ENCODE measurements at places on chromosomes 3 and 15. TPM values are rescaled to one million over a fixed set of nuclear protein-coding genes. Genes with fewer than 3 reads are reported as not detected.

DNA sequence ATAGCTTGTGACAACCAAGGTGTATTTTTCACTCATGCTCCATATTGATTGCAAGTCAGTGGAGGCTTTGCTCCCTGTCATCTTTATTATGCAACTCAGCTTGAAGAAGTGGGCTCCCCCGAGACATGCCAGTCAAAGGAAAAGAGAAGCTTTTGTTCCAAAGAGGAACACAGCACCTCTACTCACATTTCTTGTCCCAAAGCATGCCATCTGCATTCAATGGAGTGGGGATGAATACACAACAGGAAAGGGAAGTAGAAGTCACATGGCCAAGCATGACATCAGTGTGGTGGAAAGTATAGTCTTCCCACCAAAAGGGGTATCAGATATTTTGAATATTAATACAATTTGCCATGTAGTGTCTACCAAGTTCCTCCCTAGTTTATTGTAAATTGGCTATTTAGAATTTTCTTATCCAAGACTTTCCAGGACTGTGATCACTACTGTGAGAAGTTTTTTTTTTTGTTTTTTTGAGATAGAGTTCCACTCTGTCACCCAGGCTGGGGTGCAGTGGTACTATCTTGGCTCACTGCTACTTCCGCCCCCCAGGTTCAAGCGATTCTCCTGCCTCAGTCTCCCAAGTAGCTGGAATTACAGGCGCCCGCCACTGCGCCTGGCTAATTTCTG, 114.5 kb downstream of the GMPS start:
- DNase-seq, result no peak

DNA sequence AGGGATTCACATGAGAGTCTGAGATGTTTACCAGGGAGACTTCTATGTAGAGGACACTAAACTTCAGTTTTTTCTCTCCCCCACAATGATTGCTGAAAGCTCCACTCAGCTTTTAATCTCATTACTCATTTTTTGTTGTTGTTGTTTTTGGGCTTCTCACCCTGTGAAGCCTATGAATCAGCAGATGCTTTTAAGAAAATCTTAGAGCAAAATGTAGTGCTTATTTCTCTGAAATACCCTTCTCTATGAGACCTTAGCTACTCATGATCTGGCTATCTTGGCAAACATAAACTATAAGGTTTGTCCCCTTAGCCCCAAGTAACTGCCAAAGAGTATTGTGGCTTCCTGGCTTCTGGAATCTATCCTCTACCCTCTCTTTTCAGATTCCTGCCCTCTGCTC, 537.3 kb downstream of the OCA2 start:
- no peak for DNase-seq

GRCh38 chr15:83064859-83065258, 2.2 kb downstream of the BTBD1 start:
- DNase-seq, result no peak

DNA sequence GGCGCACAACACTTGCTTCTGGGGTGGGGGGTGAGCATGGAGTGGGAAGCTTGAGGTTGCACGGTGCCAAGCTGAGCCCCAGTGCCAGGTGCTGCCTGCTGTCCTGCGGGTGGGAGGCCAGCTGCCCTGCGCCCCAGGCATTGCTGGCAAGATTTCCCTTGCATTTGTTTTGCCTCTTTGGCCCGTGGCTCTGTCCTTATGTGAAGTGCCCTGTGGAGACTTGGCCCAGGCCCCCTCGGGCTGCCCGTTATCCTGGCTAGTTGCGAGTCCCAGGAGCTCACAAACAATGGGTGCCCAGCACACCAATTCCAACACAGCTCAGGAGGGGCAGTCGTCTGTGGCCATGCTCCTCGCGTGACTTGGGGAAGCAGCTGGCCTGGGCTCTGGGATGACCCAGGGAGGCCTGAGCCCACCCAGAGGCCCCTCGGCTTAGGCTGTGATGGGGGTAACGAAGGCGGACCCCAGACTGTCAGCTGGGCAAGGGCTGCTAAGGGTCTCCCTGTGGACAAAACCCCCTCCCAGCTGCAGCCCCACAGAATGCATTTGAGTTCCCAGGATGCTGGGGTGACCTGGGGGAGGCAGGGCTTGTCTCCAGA, 5.9 kb downstream of the C3orf22 start:
- peak; percentile 8 for DNase-seq

GRCh38 chr3:71523628-71524027, 59.9 kb downstream of the FOXP1 start:
- no peak for DNase-seq

GRCh38 chr3:32335365-32336112, 56.1 kb upstream of the CMTM7 start:
- DNase-seq, result no peak

DNA sequence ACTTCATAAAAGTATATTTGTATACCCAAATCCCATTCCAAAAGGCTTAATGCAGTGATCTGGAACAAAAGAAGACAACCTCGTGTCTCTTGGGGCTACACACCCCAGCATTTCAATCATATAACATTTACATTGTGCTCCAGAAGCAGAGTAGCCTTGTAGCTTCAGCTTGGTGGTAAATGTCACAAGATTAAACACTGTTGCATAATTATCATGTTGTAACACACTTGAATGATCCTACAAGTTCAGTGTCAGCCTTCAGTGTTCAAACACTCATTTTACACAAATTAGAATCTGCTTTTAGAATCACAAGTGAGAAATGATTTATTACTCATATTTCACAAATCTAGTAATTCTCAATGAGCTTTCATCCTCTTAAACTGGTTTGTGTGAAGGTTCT, 122.6 kb downstream of the CNTN3 start:
- DNase-seq, result no peak

DNA sequence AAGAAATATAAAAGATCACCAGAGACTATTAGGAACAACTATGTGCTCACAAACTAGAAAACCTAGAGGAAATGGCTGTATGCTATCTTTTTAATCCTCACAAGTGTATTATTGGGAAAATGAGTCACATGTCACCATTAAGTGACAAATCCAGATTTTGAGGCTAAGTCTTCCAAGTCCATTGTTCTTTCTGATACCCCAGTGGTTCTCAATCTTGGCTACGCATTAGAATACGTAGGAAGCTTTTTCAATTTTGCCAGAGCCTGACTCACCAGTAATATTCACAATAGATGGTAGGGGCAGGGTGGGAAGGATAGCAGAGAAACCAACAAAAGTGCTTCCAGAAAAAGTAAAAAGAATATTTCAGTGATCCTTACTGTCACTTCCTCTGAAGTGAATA, 117.0 kb downstream of the FILIP1L start:
- no peak for DNase-seq

DNA sequence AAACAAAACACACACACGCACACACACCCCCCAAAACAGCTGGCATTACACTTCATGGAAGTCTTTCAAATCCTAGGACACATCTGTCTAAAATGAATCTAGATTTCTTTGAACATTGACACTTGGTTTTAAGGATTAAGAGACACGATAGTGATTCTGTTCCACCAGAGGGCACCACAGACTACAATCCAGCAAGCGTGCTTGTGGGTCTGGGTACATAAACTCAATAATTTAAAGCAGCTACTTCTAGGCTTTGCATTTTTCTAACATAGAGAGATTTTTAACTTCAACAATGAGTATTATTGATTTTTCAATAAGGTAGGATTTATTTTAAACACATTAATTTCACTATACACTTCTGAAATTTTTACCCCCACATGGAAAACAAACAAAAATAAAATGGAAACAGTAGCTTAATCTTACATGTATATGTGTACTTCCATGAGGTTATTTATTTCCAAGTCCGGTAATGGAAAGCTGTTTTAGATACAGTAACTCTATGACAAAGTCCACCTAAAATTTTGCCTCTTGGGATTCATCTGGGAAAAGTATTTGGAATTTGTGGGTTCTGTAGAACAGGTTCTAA, 564.0 kb upstream of the TGFBR2 start:
- peak; percentile 69 for DNase-seq

GRCh38 chr3:184238246-184238818, 8.9 kb downstream of the VWA5B2 start:
- DNase-seq, result no peak

GRCh38 chr3:51393564-51393963, 2.5 kb downstream of the RBM15B start:
- DNase-seq, result no peak

GRCh38 chr3:142912402-142913172, 23.7 kb upstream of the PCOLCE2 start:
- DNase-seq, result no peak

DNA sequence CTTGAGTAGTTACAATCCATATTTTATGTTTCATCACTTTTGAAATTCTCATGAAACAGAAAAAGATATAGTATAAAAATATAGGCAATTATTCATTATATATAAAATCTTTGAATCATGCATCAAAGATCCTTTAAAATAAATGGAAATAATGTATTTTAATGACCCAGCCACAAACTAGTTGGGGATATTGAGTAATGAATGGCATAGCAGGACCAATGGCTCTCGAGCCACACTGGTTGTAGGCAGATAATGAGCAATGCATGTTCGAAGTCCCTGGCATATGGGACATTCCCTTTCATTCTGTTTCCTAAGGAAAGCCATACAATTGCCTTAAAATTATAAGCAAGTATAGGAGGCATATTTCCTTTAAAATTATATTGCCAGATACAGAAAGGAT, 107.4 kb upstream of the IL12A start:
- DNase-seq, result no peak

SLC9C1 gene
- 1.7 TPM for total RNA-seq

SKOR1 gene
- 0.35 TPM for total RNA-seq

NIPA2 gene
- 27.9 TPM for total RNA-seq

HACD3 gene
- 144 TPM for total RNA-seq

KBTBD13 gene
- not detected for total RNA-seq

CD80 gene
- 2.9 TPM for total RNA-seq
